ENCODE measurements at places on chromosomes 7 and 10.
A peak's percentile ranks its signal among the peaks of the same experiment; 100 is the strongest.

GRCh38 chr10:132554991-132555647, 17.5 kb downstream of the INPP5A start:
- peak; percentile 73 for DNase-seq

- no peak for DNase-seq
Observed at GRCh38 chr10:101441541-101442455, 87.8 kb downstream of the BTRC start.

- DNase-seq = no peak
Observed at GRCh38 chr10:5343561-5343960, 21.2 kb upstream of the UCN3 start.

DNA sequence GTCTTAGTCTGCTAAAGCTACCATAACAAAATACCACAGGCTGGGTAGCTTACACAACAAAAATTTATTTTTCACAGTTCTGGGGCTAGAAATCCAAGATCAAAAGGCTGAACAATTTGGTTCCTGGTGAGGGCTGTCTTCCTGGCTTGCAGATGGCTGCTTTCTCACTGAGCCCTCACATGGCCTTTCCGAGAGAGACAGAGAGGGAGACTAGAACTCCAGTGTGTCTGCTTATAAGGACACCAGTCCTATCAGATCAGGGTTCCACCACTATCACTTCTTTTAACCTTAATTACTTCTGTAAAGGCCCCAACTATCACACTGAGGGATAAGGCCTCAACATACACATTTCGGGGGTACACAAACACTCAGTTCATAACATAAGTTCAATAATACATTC, 527.4 kb upstream of the VSTM2A start:
- no peak for DNase-seq

DNA sequence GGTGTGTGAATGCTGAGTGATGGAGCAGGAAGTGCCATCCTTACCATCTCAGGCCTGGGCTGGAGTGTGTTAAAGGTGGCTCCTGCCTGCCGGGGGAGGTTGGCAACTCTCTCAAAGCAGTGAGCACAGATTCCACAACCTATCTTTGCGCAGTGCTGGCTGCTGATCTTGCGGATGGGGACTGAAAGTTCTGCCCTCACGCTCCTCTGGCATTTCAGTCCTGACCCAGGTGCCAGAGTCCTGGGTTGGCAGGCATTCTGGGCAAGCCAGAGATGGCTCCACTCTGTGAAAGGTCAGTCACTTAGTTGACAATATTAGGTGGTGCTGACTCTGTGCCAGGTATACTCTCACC, 315.5 kb downstream of the RPS24 start:
- no peak for DNase-seq

GRCh38 chr10:48249763-48250351, 24.6 kb downstream of the FRMPD2 start:
- no peak for DNase-seq

GRCh38 chr7:85068799-85069198, 118.1 kb downstream of the SEMA3D start:
- DNase-seq = no peak

DNA sequence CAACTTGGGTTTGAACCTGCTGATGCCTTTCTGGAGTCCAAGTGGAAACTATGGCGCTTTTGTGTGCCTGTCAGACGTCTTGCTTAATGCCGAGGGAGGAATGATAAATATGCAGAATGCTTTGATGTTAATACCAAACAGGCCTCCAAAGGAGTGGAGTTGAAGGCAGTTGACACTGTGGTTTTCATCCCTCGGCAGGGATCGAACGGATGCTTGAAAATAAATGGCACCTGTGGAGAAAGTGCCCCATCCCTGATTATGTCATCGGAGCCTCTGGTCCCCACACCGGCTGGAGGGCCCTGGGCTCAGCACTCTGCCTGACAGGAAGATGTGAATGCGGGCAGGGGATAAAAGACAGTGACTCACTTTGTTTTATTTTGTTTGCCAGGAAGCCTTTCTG, 148.7 kb upstream of the GPR26 start:
- DNase-seq = no peak

GRCh38 chr7:954330-955238, at the start of gene ADAP1:
TSS of gene ADAP1 (minus strand) at chr7:954680. CDS start at chr7:954477, 203 bp downstream.
- peak; percentile 81 for DNase-seq

GRCh38 chr7:52705768-52706167, 329.7 kb upstream of the POM121L12 start:
- no peak for DNase-seq

- DNase-seq = no peak
Observed at GRCh38 chr7:54563329-54563916, 21.2 kb downstream of the VSTM2A start.

GRCh38 chr10:93259126-93259525, 185.4 kb downstream of the CYP26A1 start:
- DNase-seq = no peak

GRCh38 chr10:86657011-86657395, 2.7 kb downstream of the OPN4 start:
- DNase-seq = no peak

DNA sequence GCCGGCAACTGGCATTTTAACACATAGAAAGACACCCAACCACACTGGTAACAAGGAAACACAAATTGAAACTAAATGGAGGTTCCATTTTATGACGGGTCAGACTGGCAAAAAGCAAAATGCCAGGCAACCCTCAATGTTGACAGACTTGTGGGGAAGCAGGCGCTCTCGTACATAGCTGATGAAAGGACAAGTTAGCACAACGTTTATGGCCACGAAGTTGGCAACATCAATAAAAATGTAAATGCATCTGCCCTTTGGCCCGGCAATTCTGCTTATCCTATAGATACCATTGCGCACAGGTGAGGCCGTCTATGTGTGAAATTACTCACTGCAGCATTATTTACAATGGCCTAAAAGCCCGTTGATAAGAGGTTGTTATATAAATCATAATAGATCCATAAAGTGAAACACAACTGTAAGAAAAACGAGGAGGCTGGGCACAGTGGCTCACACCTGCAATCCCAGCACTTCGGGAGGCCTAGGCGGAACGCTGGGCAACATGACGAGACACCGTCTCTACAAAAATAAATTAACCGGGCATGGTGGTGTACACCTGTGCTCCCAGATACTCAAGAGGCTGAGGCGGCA, 39.8 kb downstream of the FOXL3 start:
- no peak for DNase-seq

DNA sequence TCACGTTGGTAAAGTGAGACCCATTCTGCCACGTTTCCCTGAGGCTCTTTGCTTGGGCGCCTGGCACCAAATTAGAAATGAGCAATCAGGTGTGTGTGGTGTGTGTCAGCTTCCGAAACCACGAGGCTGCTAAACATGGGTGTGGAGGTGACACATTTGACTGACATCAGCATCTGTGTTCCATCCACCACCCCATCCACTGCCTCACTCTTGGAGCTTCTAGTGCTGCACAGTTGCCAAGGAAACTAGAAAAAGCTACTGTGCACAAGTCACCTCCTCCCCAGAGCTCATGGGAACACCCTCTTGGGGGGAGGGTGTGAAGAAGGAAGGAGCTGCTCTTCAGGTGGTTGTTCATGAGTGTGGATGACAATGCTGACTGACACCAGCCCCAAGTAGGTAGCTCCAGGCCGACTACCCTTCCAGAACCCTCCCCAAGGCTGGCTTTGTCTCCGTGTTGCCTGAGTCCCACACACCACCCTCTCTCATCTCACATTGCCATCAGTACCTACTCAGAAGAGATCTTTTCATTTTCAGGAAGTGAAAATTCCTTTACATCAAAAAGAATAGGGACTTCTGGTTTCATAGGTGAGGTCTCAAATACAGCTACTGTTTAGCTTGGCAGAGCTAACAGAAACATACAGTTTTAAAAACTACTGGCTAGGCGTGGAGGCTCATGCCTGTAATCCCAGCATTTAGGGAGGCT, 152.2 kb downstream of the TMEM178B start:
- no peak for DNase-seq

DNA sequence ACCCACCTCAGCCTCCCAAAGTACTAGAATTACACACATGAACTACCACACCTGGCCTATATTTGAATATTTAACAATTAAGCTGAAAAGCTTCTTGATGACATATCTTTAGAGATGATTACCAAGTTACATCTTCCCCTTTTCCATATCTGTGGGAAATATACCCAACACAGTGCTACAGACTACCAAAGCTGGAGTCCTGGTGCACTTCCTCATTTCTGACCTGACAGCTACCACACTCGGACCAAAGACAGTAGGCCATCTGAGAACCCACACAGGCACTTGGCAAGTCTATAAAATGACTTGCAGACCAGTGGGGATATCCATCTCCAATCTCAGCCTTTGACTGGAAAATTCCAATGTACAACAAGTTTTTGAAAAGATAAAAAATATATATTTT, 270.4 kb upstream of the KLF14 start:
- no peak for DNase-seq

- DNase-seq = no peak
Observed at GRCh38 chr7:25802057-25802456, 349.9 kb upstream of the NFE2L3 start.

DNA sequence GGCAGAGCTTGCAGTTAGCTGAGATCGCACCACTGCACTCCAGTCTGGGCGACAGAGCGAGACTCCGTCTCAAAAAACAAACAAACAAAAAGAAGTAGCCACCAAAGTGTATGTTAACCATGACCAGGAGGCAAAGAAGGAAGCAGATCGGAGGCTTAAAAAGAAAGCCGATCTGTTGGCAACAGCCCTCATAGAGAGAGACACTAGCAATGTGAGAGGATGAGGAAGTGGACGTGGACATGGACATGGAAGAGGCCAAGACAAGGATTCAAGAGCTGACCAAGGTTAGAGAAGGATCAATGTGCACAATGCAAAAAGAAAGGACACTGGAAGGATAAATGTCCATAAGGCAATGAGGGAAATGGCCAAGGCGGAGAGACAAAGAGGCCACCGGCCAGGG, 14.9 kb upstream of the ADCK2 start:
- no peak for DNase-seq

GRCh38 chr10:50510517-50511473, 113.0 kb downstream of the SGMS1 start:
- DNase-seq = no peak

DNA sequence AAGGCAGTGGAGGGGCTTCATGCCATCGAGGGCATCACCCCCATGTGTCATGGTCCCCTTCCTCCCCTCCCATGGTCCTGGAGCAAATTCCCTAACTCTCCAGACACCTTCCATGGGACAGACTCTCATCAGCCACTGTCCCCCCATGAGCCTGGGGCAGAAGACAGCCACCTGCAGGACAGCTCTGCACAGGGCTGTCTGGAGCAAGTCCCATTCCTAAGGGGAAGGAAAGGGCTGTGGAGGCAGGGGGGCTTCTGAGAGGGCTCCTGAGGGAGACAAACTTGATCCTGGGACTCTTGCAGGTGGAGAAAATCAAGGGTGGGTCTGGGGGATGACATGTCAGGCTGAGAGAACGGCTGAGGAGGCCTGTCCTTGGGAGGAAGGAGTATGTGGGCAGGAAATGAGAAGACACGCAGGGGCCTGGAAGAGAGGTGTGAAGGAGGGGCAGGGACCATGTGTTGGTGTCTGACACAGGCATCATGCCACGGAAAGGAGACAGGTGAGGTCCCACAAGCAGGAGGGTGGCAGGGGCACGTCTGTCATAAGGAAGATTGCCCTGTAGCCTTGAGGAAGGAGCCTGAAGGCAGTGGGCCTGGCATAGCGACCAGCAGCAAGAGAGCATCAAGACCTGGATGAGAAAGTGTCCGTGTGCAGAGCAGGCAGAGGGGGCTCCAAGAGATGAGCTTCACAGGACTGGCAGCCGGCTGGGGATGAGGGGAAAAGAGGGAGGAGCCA, 14.4 kb upstream of the GDF10 start:
- no peak for DNase-seq

DNA sequence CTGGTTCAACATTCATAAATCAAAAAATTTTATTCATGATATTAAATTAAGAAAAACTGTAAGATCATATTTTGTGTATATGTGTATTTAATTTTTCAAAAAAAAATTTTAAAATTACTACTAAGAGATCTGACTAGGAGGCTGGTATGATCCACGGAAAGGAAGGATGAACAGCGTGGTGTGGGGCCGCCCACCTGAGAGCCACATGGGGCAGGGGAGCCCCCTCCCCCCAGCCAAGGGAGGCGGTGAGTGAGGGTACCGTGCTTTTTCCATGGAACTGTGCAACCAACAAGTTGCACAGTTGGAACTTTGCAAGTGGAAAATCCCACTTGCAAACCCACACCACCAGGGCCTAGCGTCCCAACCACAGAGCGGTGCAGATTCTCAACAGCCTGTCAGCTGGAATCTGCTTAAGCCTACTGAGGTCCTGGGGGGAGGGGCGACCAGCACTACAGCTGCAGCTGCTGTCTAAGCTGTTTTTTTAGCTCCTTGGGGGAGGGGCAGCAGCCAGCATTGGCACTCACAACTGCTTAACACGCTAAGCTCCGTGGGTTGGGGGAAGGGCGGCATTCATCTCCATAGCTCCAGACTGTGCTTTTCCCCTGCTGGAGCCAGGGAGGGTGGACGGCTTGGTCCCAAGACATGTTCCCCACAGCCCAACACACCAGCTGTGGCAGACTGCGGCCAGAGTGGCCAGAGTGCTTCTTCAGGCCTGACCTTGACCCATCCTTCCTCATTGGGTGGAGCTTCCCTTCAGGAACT, 94.2 kb upstream of the IGFBP3 start:
- no peak for DNase-seq

DNA sequence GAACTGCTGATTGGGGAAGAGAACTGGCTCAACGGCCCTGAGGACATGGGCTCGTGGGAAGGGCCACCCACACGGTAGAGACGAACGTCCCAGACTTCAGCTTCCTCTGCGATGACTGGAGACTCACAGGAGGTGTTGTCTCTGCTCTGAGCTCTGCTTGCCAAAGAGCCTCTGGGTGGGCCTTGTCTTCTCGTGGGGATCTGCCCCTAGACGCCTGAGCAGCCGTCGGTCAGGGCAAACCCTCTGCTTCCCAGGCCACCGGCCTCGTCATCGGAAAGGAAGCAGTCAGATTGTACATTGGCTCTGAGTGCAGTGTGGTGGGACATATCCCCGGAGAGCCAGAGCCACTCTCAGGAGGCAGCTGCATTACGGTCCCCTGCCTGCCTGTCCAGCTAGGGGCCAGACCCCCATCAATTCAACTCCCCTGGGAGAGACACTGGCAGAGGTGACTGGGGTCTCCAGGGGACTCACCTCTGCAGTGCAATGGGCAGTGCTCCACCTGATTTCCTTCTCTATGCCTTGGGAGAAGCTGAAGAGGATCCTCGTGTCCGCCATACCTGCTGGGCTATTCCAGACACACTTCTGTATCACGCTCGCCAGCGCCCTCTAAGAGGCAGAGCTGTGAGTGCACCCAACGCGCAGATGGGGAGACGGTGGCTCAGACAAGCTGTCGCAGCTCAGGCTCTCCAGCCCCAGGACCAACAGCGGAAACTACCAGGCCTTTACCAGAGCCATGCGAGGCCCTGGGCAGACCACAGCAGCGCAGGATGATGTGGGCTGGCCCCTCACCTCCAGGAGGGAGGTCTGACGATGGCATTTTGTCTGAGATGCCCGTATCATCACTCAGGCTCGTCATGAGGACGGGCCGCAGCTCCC, 227.4 kb downstream of the TCERG1L start:
- DNase-seq = no peak
